AG08396 (cell line): ENCODE measurements at places on chromosomes 5 and 9.
A peak's percentile ranks its signal among the peaks of the same experiment; 100 is the strongest.

DNA sequence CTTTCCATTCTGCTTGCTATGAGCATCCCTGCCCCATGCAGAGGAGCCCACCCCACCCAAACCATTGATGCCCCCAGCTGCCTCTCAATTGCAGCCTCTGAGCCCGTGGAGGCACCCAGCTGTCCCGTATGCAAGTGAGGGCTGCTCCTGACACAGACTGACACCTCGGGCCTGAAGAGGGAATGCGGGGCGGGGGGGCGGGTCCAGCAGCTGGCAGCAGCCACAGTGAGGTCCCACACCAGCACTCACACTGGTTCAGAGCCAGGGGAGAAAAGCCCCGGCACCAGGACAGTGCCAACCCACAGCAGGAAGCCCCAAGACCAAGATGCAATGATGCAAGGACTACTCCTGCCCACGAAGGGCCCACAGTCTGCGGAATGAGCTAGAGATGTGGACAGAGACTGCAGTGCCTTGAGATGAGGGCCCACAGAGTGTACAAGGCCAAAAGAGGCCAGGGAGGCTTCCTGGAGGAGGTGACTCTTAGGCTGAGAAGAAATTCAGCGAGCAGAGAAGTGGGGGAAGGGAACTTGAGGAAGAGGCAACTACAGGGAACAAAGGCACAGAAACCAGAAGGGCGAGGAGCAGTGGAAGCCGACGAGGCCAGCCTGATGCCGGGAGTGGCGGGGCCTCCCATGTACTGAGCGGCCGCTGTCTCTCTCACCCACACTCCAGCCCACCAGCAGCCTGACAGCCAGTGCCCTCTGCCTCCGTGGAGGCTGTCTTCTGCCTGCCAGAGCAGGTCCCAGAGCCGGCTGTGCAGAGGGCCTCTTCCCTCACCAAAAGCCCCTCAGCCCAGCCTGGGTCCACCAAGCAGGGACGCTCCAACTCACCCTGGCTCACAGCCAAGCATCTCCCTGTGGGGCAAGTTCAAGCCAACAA lies 9.2 kb downstream of the EEIG1 start:
- DNase-seq: no peak

- DNase-seq: no peak
Observed at GRCh38 chr5:15215056-15215455, 284.9 kb upstream of the FBXL7 start.

DNA sequence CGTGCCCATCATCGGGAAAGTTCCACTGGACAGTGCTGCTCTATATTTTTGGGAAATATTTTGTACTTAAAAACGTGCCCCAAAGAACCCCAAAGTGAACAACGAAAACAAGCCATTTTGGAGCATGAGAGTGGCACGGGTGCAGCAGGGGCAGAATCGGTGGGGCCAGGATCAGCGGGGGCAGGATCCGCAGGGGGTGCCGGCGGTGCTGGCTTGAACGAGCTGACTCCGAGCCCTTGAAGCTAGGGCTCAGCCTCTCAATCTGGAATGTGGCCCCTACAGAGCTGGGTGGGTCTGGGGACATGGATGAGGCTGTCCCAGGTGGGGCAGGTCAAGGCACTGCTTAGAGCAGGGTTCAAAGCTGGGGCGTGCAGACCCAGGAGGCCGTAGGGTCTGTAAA lies 104.7 kb upstream of the COL5A1 start:
- no peak for DNase-seq

- DNase-seq: peak; percentile 94
Observed at GRCh38 chr5:178279723-178280438, 47.3 kb upstream of the PHYKPL start.

GRCh38 chr9:86077276-86077675 lies 22.1 kb downstream of the GOLM1 start:
- DNase-seq: no peak

- DNase-seq: no peak
Observed at GRCh38 chr9:21866302-21866701, 63.9 kb downstream of the MTAP start.

- DNase-seq: no peak
Observed at GRCh38 chr9:12178634-12179033, 514.6 kb upstream of the TYRP1 start.

GRCh38 chr5:143080982-143081381 lies 310.8 kb downstream of the ARHGAP26 start:
- DNase-seq: no peak

DNA sequence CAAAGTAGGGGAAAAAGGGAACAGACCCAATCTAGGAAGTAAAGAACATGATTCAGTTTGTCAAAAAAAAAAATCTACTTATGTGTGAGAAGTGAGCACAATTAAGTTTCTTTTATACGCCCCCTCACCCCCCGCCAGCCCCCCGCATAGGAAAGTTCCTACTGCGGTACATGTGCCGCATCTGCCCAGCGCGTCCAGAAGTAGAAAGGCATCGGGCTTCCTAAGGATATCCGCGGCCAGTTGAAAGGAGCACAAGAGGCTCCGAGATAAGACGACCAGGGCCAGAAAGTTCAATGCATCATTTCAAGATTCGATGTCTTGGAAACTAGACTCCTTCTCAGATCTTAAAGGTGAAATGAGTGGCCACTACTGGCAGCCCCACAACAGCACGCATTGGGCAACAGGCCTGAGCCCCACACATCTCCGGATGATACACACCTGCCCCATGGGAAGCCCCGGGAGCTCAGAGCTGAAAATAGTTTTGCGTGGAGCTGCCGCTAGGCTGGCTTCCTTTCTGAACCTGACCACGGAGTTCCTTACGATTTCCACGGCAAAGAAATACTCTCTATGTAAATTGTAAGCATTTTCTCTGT lies 203.9 kb downstream of the RAB3C start:
- DNase-seq: no peak

GRCh38 chr9:111187376-111187775 lies 142.6 kb downstream of the OR2K2 start:
- no peak for DNase-seq

DNA sequence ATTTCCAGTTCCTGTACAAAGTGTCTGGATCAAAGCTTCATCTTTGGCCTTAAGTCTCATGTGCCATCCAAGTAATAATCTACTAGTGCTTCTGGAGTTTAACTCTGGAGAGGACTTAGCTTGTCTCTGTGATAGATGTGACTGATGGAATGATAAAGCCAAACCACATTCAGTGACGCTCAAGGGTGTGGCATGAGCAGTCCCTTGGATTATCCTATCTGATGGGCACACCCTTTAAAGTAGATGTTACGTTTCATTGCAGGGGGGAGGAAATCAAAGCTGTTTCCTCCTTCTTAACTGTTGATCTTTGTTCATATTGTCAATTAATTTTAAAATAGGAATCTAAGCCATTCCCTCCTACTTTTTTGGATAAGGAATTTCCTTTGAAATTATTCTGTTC lies 8.5 kb upstream of the EGFLAM start:
- no peak for DNase-seq

DNA sequence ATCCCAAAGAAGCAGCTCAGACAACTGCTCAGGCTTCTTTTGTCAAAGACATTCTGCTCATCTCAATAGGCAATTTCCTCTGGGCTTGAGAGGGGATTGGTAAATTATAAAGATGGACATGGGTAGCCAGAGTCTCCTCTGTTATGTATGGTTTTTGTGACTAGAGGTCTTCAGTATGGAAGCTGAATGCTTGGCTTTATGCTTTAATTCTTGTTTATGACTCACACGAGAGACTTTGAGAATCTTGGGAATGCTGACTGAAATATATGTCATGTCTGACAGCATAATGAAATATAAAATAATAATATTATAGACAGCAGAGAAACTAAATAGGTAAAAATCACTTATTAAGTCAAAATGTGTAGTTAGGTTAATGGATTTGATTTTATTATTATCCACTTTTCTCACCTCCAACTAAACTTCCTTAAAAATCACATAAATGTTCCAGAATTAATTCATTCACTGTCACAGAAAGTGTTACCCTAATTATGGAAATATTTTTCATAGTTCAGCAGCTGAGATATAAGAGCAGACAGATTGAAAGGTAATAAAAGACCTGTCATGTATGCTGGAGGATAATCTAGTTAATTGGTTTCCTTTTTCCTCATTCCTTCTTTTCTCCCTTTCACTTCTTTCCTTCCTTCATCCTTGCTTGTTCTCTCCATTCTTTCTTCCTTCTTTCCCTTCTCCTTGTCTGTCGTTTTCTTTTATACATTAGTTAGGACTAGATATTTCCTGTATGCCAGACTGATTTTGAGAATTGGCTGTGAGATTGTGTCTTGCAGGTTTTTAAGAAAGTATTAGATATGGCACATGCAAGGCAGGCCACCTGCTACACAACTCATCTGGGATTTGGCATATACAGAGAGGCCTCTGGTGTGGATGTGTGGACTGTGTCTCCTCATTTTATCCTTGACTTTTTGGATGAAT lies 1866.1 kb upstream of the NUDT12 start:
- DNase-seq: no peak

GRCh38 chr9:7332780-7333179 lies 466.8 kb downstream of the DMAC1 start:
- DNase-seq: no peak

GRCh38 chr9:14198047-14198840 lies 115.7 kb downstream of the NFIB start:
- DNase-seq: no peak

GRCh38 chr5:140110646-140110957 lies 3.3 kb upstream of the PURA start:
- DNase-seq: no peak

- no peak for DNase-seq
Observed at GRCh38 chr5:157177953-157178352, 2.7 kb upstream of the ITK start.

DNA sequence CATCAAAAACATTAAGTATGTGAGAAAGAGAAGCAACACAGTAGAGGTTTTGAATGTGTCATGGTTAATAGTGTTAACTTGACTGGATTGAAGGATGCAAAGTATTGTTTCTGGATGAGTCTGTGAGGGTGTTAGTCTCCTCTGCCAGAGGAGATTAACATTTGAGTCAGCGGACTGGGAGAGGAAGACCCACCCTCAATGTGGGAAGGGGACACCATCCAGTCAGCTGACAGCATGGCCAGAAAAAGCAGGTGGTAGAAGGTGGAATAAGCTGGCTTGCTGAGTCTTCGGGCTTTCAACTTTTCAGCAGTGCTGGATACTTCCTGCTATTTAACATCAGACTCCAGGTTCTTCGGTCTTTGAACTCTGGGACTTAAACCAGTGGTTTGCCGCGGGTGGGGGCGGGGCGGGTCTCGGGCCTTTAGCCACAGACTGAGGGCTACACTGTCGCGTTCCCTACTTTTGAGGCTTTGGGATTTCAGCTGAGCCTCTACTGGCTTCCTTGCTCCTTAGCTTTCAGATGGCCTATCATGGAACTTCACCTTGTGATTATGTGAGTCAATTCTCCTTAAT lies 309.9 kb upstream of the ST8SIA4 start:
- DNase-seq: no peak

GRCh38 chr9:131394464-131395156 lies 724 bp downstream of the PRRC2B start:
- DNase-seq: peak; percentile 76

GRCh38 chr9:74391816-74392215 lies 105.3 kb upstream of the RORB start:
- no peak for DNase-seq

DNA sequence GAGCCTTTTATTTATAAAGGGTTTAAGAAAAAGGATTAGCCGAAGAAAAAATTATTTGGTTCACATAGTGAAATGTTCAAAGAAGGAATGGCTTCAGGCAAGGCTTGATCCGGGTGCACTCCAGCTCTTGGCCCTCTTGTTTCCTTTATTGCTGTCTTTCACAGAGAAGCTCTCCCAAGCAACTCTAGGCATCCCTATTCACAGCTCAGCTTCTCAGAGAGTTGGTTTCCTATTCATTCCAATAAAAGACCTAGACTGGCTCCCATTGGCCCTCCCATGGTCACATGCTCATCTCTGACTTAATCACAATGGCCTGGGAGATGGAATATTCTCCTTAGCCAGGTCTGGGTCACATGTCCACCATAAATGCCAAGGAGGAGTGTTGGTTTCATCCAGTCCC lies 9.4 kb upstream of the FGFR4 start:
- no peak for DNase-seq

DNA sequence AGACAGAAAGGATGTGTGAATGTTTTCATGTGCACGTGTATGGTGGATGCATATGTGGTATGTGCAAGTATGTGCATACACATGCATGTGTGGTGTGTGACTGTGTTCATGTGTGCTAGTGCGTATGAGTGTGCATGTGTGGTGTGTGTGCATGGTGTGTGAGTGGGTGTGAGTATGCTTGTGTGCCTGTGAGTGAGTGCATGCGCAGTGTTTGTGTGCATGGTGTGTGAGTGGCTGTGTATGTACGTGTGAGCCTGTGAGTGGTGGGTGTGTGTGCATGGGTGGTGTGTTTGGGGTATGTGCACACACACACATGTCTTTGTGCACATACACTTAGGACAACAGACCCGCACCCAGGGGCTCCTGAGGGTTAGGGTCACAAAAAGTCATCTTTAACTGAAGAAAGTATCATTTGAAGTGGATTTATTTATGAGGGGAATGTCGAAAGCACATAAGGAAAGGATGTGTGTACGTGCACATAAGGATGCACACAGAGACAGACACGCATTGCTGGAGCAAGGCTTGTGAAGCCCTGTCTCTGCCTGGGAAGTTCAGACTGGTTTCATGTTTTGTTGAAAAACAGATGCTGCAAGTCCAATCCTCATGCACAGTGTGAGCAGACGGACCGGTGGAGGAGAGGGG lies 237.0 kb downstream of the SYK start:
- DNase-seq: no peak

GRCh38 chr9:136119883-136120393 lies 1.3 kb upstream of the TMEM250 start:
- no peak for DNase-seq

- no peak for DNase-seq
Observed at GRCh38 chr5:133130387-133131118, 78.7 kb downstream of the HSPA4 start.

GRCh38 chr5:119270121-119270565 lies 85.7 kb upstream of the TNFAIP8 start:
- no peak for DNase-seq

DNA sequence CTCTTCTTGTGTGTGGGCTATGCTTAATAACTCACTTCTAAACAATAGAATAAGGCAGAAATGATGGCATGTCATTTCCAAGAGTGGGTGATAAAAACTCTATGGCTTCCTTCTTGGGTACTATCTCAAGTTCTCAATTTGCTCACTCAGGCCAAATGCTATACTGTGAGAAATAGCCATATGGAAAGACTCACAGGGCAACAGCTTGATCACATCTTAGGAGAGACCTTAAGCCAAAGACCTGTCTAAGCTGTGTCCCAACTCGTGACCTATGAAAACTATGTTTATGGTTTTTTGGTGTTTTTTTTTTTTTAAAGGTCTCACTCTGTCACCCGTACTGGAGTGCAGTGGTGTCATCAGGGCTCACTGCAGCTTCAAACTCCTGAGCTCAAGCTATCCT lies 2.1 kb upstream of the UIMC1 start:
- no peak for DNase-seq

- DNase-seq: no peak
Observed at GRCh38 chr5:155461304-155461703, 447.7 kb downstream of the KIF4B start.
